Smooth muscle cell of the brain vasculature (primary cell): ENCODE measurements at places on chromosomes 3 and 15.

DNA sequence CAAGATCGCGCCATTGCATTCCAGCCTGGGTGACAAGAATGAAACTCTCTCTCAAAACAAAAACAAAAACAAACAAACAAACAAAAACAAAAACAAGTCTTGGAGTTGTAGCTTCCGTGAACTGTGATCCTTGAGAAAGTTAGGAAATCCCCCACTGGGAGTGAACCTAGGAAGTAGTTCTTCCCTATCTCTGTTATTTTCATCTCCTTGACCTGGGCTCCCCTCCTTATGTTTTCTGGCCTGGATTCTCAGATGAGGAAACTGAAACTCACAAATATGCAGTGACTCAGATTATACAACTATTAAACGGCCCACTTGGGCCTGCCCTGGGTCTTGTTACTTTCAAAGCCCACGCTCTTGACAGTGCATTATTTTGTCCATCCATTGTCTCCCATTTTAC, 29.7 kb downstream of the SAXO2 start:
- no peak for DNase-seq

GRCh38 chr15:96494505-96494904, 164.0 kb downstream of the NR2F2 start:
- no peak for DNase-seq

- DNase-seq: no peak
These were observed 9.7 kb downstream of the WDR5B start for GRCh38 chr3:122406198-122406597.

DNA sequence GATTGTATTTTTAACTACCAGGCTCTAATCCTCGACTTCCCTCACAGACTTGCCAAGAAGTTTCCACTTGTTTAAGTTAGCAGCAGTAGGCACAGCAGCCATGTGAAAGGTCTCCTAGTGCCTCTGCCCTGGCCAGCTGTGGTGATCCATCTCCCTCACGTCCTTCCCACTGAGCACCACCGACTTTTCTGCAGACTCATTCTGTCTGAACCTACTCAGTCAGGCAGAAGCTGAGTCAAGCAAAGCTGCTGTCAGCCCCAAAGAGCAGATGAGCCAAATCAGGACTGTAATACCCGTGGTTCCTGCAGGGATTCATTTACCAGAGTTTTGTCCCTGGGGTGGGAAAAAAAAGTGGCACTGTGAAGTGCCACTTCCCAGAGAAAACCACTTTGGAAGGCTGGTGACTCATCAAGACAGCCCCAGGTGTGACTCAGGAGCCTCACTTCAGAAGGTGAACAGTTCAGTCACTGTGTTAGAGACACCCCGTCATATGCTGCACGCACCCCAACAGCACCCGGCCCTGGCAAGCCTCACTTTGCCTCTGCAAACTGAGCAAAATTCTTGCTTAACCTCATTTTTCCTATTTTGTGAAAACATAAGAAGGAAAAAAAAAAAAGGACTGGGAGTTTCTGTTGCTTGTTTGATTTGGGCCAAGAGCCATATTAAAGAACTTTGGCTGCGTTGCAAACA, 76.0 kb downstream of the WWTR1 start:
- peak; percentile 75 for DNase-seq

DNA sequence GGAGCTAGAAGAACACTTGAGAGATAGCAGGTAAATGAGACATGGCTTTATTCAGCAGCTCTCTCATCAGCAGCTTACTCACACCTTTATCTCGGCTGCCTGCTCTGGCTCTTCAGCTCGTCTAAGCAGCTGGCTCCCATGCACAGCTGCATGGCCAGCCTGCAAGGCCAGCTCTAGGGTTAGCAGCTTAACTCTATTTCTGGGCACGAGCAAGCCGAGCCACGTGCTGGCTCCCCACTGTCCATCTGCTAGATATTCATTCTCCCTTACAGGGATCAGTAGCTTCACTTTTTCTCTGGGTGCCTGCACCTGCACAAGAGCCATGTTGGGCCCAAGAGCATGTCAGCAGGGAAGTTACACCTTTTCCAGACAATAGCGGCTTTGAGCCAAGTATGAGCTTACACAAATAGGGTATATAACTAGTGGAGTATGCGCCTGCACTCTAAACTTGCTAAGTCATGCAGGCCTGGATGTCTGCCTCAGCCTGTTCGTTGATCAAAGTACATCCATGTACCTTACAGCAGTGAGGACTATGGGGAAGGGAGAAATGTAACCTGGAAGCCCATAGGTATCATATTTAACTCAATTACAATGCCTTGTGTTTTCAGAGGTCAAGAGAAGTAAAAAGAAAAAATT, 174.9 kb upstream of the SNTN start:
- no peak for DNase-seq

DNA sequence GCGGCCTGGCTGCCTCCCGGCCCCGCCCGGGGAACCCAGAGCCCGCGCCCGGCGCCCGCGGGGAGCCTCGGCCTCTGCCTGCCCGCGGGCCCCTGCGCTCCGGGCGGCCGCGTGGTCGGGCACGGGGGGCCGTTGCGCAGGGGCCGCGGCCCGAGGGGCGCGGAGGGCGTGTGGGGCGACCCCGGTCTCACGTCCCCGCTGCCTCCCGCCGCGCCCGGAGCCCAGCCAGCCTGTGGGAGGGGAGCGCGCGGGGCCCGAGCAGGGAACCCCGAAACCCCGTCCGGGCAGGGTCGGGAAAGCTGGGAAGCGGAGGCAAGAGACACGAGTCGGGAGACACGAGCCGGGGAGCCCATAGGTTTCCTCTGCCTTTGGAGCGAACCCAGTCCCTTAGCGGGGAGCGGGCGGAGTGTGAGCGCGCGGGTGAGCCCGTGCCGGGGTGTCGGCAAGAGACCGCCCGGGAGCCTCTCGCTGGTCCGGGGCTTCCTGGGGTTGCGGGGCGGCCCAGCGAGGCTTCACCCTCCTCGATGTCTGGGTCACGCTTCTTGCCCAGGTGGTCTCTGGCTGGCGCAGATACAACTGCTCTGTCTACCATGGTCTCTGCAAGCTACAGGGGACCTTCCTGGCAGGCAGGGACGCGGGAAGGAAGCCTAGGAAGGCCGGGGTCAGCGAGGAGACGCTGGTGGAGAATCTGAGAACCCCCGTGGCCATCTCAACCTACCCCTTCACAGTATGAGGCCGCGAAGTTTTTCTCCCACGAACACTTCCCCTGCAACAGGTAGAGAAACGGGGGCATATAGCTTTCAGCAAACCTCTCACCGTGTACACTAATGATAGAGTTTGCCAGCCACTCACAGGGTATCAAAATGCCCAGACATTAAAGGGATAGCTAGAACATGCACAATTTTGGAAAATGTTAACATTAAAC, 586 bp downstream of the LRRK1 start:
- no peak for DNase-seq

DNA sequence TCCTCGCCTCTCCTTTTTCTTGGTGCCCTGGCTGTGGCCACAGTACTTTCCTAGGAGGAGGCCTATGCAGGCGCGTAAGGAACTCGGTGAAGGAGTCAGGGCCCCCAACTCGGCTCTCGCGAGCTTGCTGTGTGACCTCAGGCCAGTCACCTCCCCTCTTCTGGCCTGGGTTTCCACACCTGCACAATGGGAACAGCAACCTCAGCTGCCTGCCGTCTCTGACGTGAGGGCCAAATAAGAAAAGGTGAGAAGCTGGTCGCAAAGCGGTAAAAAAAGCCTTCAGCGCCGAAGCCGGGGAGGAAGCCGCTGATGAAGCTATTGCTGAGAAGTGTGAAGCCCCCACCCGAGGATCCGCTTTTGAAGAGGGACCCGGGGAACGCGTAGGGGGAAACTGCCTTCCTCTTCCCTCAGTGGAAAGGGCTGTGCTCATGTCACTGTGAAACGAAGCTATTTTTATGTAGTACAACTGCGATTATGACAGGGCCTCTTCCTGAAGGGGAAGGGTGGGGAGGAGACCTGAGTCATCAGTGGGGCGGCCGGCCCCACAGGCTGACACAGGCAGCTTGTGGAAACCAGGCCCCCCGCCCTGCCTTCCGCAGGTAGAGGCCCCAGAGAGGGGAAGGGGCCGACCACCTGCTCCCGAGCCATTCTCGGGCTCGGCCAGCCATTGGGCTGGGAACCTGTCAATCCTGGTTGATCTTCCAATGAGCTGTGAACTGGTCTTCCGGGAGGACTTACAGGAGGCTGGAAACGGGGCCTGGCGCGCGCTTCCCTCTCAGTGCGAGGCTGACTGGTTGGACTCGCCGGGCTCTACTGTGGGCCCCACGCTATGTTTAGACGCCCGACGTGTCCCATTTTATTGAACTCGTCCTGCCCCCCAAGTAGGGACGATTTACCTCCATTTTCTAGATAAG, 18.0 kb upstream of the ANKDD1A start:
- DNase-seq: peak; percentile 81

GRCh38 chr3:153843994-153844393, 277.2 kb upstream of the ARHGEF26 start:
- DNase-seq: no peak

- peak; percentile 80 for DNase-seq
These were observed 285.1 kb upstream of the CDIN1 start for GRCh38 chr15:36294359-36294758.

DNA sequence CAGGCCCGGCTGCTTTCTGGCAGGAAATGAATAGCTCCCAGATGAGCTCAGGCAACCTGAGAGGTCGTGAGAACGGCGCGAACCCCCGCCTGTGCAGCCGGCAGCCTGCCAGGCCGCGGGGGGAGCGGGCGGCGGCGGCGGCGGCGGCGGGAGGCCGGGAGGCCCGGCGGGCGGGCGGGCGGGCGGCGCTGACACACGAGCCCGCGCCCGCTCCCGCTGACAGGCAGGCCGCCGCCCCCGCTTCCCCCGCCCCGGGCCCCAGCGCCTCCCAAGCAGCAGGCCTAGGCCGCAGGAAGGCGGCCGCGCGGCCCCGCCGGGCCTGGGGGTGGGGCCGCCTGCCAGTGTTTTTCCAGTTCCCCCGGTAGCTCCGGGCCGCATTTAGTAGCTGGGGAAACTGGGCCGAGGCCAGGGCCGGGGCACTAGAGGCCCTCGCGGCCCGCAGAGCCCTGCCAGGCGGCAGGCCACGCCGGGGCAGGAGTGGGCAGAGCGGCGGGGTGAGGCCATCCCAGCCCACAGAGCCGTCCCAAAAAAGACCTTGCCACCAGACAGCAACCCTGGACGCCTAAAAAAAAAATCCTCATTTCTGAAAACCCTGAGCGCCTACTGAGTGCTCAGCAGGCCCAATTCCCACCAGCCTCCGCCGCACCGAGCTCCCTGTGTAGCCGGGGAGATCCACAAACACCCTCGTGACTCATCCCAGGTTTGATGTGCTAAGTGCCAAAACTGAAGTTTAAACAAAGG, 5.6 kb downstream of the HES1 start:
- DNase-seq: peak; percentile 83

- no peak for DNase-seq
These were observed 386.5 kb upstream of the CFAP20DC start for GRCh38 chr3:59436164-59436958.

DNA sequence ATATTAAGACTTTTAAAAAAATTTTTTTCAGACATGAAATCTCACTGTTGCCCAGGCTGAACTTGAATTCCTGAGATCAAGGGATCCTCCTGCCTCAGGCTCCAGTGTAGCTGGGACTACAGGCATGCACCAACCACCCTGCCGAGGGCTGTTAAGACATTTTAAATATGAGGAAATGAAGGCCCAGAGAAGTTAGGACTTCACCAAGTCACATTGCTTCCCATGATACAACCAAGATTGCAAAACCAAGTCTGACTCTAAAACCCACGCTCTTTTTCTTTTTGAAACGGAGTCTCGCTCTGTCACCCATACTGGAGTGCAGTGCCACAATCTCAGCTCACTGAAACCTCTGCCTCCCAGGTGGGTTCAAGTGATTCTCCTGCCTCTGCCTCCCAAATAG, 28.0 kb downstream of the PTPN9 start:
- DNase-seq: no peak

DNA sequence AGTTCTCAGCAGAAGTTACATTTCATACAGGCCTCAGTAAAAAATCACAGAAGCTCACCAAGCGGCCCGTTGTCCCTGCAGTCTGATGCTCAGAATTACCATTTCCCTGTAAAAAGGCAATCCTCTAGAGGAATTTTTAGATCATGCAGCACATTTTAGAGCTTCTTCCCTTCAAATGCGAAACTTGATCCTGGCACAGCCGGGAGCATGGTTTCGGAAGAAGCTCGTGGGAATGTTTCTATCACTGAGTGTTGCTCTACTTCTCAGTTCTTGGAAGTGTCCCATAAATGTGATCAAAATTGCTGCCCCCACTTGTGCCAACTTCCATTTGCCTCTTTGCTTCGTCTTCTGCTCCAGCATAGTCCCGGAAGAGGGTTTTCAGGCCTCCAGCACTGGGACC, 3.8 kb upstream of the H1-8 start:
- no peak for DNase-seq

DNA sequence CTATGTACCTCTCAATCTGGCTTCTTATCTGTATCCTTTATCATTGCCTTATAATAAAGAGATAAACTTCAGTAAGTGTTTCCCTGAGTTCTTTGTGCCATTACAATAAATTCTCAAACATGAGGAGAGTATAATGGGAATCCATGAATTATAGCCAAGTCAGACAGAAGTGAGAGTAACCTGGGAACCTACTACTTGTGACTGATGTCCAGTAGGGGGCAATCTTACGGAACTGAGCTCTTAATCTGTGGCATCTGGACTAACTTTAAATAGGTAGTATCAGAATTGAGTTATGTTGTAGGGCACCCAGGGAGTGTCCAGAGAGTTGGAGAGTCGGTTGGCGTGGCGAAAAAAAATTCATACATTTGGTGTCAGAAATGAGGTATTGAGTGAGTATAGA, 542.6 kb downstream of the ZBBX start:
- DNase-seq: no peak

DNA sequence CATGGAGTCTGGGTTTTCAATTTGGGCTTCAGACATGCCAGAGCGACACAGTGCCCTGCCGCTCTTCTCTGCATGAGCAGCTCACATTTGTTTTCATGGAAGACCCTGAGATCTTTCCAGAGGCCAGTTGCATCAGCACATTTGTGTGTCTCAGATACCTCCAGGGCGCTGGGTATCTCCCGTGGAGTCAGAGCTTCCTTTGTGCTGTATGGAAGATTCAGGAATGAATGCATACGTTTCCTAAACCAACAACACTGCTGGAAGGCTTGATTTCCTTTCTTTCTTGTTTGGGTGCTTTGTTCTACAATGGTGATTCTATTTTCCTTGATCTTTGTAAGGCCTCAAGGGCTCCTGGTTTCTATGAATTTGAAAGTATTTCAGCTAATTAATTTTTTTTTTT, 106.5 kb downstream of the CACNA2D3 start:
- DNase-seq: no peak

- no peak for DNase-seq
These were observed 496.3 kb downstream of the ROBO2 start for GRCh38 chr3:77536038-77536775.

DNA sequence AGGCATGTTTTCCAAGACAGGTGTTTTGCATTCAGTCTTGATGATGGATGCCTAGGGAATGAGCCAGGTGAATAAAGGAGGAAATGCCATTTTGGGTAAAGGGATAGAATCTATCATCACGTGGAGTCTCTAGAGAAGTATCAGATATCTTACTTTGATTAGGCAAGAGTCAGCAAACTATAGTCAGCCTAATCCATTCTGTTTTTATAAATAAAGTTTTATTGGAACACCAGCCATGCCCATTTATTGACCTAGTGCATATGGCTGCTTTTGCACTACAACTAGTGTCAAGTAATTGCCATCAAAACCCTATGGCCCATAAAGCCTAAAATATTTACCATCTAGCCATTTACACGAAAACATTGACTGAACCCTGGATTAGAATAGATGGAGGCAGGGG, 231.2 kb downstream of the SLC9A9 start:
- DNase-seq: no peak

GRCh38 chr3:34381243-34381642, 582.8 kb downstream of the PDCD6IP start:
- no peak for DNase-seq

- DNase-seq: no peak
These were observed 5.0 kb downstream of the GPR156 start for GRCh38 chr3:120280026-120280425.

GRCh38 chr15:90162956-90163355, 38.2 kb upstream of the SEMA4B start:
- no peak for DNase-seq
